Stimulated activated CD8-positive, alpha-beta memory T cell treated with anti-CD3 and anti-CD28 coated beads, Interleukin-15, amount 100 ng/mL, for 48 hours (primary cell): ENCODE measurements at places on chromosomes 1 and 21.

DNA sequence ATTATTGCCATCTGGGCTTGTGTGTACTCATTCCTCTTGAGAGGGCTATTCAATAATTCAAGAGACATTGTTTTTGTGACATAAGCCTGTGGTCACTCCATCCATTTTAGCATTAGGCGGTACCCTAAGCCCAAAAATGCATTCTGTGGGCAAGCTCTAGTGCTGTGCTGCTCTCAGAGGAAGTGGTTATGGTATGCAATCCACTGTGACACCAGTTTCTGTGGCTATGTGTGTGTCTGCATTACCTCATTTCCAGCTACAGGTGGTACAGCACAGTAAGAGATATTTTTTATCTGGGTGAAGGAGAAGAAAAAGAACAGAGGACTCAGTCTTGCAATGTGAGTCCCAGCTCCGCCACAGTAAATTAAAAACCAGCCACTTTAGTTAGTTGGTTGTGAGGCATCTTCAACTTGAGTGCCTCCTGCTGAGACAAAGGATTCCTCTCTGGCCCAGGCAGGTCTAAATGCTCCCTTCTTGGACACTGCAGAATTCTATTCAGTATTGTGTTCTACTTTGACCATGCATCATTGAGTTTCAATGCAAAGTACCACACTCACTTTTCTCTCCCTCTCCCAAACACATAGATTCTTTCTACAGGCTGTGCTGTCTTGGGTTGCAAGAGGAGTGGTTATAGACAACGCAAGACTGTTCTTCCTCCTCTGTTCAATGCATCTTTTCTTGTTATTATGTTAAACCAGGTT lies 777.8 kb upstream of the BRINP3 start:
- no peak for DNase-seq

DNA sequence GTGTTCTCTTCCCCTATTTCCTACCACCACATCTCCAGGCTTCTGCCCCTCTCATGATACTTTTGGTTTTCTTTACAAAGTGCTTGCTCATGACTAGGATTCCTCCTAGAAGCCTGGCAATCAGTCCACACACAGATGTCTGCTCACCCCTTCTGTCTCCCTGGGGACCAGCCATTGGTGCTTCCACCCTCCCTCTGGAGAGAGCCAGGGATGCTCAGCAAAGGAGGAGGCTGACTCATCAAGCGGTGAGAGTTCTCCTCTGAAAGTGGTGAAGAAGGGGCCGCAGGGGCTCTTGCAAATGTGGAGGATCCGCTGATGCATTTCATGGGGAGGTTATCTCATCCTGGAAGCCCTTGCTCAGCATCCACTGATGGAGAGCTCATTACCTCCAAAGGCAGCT lies 14.5 kb downstream of the NT5C1A start:
- no peak for DNase-seq

DNA sequence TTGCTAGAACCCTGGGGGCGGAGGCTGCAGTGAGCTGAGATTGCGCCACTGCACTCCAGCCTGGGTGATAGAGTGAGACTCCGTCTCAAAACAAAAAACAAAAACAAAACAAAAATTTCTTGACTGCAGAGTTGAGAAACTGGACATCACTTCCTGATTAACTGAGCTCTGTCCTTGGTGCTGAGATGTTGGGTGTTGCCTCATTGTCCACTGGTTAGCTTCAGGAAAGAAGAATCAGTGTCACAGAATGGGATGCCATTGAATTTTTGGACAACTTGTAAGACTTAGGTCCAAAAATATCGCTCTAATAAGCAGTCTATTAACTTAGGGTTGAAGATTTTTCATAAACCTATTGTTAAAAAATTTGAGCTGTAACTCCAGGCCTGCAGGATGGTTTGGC lies 23.8 kb upstream of the KCNA10 start:
- no peak for DNase-seq

DNA sequence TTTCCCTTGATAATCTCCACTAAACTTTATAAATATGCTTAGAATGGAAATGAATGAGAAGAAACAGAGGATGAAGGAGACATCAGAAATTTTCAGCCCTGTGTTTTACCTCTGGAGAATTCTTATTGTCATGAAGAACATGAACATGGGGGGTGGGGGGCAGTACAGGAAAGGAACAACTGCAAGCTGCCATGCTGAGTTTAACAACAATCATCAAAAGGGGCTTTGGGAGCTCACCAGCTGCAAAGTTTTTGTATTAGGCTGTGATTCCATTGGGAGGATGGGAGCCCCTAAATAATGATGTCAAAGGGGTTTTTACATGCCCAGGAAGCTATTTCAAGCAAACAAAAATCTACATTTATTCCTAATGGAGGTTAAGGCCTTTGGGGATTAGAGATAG lies 103.3 kb downstream of the AKT3 start:
- DNase-seq: no peak

- peak; percentile 10 for DNase-seq
These were observed at the start of gene RGL1 for GRCh38 chr1:183804916-183805841. TSS of gene RGL1 (plus strand) at chr1:183805120. CDS start at chr1:183805298, 178 bp downstream.

DNA sequence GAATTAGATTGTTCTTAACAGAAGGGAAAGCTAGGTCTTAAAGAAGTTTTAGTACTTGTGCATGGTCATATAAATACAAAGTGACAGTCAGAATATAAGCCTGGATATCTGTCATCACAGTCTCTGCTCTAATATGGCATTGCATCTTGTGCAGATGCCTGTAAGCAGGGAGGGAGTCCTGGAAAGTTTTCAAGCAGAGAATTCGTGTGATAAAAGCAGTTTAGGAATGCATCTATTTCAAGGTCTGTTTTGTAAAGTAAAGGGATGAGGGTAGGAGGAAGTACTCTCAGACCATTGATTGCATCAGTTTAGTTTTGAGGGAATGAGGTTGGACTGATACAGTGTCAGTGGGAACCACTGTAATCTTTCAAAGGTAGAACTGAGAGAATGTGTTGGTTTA lies 30.6 kb downstream of the IARS2 start:
- no peak for DNase-seq

GRCh38 chr1:243562473-243562872 lies 287.6 kb downstream of the AKT3 start:
- no peak for DNase-seq
